ENCODE measurements at places on chromosomes 1 and 21. TPM values are rescaled to one million over a fixed set of nuclear protein-coding genes. Genes with fewer than 3 reads are reported as not detected.
A peak's percentile ranks its signal among the peaks of the same experiment; 100 is the strongest.

DNA sequence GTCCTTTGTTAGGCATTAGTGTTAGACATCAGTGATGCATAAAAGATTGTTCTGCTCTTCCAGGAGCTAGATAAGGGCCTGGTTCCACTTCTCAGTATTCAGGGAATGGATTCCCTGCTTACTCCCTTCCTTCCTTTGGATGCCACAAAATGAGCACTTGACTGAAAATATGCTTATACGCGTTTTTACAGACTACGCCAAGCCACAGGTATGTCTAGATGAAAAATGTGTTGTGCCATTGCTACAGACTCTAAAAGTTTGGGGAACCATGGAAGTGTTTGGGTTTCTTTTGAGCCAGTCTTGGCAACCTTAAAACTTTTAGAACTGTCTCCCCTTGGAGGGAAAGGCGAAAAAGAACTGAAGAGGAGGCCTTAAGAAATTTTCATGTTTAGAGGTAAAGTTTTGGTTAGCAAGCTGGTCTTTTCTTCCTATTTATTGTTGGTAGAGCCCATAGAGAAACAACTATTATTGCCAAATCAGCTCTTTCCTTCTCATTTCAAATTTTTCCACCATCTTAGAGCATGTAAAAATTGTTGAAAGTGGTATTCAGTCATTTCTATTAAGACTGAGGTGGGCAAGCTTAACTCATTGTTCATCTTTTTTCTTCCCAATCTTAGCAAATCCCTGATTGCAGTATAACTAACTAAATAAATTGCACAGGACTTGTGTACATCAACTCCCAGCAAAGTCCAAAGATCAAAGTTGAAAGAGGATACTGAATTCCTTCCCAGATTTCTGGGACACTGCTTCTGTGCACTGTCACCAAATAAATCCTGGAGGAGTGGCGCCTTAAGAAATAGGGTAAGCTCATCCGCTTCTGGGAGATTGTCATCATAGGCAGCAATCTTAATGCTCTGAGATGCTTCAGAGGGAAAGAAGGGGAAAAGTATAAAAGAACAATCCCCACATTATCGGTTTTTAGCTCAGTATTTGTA lies 18.9 kb downstream of the FGGY start:
- DNase-seq, result no peak

The KMO gene
- not detected for total RNA-seq

The NOC2L gene
- 150 TPM for total RNA-seq

The TMEM52 gene
- 15.0 TPM for total RNA-seq

The ADORA1 gene
- 2.6 TPM for total RNA-seq

DNA sequence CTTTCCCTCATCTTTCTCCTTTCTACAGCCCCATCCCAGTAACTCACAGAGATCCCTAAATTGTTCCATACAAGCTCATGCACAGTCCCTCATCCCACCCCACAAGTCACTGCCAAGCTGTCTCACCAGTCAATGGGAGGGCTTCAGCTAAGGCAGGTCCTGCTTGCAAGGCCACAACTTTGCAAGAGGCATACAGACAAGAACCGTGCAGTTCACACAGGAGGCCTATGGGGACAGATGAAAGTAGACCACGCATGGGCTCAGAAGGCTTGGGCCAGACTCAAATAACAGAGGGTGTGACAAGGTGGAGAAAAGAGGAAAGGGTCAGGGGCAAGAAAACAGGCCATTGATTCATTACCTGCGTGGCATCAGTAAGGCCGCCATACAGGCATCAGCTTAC lies 15.1 kb downstream of the RGS8 start:
- DNase-seq, result no peak

GRCh38 chr1:53631622-53632310 lies 107.2 kb downstream of the GLIS1 start:
- no peak for DNase-seq

The B4GALT2 gene
- total RNA-seq, result 66.9 TPM

GRCh38 chr1:150567341-150567716 lies 12.1 kb downstream of the MCL1 start:
- DNase-seq, result no peak

DNA sequence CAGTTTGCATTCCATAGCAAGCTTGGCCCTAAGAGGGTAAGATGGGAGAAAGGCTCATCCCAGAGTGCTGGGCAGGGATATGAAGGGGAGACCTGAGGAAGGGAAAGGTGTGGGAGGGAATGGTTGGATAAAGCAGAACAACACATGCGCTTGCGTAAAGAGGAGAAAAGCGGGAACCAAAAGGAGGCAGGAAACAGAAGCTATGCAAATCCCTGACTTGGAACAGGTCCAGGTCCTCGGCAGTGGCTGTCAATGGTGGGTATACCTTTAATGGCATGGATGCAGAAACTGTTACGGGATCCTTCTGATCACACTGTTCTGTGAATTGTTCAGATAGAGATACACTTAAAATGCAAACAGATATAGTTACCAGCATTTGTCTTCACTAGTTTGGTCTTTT lies 455.6 kb downstream of the SIPA1L2 start:
- DNase-seq, result no peak

The RBP7 gene
- 3.2 TPM for total RNA-seq

The CD52 gene
- 3.4 TPM for total RNA-seq

GRCh38 chr1:244761279-244761678 lies 74.2 kb upstream of the COX20 start:
- DNase-seq, result peak; percentile 32

DNA sequence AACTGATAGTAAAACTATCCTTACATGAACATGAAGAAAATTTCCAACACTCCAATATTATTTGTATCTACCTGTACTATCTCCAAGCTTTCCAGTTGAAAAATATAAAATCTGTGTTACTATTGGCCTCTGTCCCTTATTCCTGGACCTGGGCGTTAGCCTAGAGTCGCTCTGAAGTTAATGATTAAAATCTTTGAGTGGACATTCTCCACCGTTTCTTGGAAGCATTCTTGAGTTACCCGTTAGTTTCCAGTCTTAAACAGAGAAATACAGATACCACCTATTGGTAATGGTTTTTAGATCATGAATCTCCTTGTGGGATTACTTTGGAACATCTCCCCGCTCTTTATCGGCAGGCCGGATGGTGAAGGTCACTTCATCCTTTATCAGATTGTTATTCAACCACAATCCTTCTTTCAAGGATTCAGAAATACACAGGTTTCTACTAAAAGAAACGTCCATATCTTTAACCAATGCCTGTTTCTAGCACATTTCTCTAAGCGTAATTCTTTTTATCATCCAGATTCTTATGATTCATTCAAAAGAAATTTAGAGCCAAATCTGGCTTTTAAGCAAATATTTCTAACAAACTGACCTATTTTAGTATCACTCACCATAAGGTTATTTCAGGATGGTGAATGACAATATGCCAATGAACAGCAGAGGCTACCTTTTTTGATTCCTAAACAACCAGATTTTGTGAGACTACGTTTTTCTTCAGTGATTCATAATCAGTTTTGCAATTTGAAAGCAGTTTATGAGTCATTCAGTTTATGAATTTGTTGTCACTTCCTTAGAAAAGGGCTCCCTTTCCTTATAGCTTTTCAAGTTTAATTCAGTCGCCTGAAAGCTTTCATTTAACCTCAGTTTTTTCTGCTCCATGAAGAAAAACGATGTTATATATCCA lies 70.2 kb upstream of the ERRFI1 start:
- DNase-seq, result no peak

The TNFRSF4 gene
- total RNA-seq, result not detected

DNA sequence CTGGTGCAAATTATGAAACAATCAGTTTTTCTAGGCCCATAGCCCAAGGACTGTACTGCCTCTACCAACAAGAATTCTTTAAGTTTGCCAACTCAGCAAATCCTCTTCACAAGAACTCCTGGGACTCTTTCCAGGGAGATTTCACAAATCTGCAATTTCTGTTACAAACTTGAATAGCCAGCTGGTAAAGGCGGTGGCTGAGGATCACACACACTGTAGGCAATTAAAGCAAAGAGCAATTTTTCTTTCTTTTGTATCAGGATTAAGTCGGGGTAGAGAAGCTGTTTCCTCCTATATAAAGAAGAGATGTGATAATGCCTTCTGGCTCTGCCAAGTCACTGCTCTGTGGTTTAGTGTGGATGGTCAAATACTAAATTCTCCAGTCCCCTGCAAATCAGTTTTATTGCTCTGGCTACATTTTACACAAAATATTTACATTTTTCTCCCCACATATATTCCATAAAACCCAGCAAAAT lies 1.7 kb downstream of the ALDH9A1 start:
- DNase-seq, result no peak

GRCh38 chr1:158714754-158715153 lies 5.8 kb downstream of the OR6K3 start:
- no peak for DNase-seq

- DNase-seq, result no peak
Measured at GRCh38 chr1:152408664-152409063, 5.4 kb downstream of the CRNN start.

DNA sequence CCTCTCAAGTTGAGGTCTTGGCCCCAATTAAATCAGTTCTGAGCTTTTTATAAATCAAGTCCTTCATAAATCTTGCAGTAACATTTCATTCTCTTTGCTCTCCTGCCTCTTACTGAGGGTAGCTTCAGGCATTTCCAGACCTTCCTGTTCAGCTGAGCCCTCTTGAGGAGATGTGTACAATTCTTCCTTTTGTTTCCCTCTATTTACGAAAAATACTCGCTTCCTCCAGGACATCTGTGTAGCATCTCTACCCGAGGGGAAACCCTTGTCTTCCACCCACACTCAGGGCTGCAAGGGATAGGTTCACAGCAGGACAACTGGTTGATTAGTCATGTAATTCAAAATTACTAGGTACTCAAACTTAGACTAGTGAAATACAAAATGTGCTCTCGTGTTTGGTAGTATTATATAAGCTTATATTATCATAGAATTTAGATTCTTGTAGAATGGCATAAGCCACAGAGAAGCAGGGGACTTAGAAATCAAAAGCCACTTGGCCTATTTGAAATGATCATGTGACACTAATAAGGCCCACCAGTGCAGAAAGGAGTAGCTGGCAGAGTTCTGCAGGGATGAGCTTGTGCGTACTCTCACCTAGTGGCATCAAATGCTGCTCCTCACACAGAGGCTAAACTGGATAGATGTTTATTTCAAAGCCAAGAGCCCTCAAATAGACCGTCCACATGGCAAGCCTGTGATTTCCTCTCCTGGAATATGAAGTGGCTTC lies 126.7 kb downstream of the GDAP2 start:
- DNase-seq, result no peak

DNA sequence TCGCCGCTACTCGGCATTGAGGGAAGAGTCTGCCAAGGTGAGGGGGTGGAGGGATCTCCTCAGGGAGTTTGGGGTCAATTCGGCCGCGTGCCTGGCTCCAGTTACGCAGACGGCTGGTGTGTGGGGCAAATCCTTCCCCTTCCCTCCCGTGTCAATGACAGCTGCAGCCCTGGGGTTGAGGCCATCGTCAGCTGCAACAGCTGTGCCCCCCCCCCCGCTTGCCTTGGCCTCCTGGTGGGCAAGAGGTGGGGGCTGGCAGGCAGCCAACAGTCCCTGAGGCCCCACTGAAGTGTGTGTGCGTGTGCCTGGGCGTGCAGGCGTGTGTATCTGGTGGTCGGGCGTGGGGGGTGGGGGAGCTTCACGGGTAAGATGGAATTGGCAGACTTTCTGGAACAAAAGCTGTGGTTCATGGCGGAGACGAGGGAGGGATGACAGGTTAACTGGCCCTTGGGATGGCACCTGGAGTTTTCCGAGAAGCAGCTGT lies 25.6 kb downstream of the PPFIA4 start:
- DNase-seq, result no peak

DNA sequence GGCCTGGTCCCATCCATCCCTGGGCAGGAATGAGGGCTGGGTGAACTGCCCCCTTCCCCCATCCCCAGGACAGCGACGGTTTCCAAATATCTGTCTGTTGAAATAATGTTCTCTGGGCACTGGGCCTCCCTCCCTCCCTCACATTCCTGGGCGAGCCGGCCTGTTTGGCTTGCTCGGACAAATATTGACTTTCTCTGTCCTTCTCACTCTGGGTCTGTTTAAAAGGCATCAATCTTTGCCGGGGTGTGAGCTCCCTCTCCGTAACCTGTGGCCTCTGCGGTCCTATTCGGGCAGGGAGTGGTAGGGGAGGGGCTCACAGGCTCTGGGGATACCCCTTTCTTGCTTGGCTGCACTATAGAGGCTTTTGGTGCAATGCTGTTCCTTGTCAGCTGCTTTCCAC lies 40.2 kb downstream of the FOXD2 start:
- no peak for DNase-seq

DNA sequence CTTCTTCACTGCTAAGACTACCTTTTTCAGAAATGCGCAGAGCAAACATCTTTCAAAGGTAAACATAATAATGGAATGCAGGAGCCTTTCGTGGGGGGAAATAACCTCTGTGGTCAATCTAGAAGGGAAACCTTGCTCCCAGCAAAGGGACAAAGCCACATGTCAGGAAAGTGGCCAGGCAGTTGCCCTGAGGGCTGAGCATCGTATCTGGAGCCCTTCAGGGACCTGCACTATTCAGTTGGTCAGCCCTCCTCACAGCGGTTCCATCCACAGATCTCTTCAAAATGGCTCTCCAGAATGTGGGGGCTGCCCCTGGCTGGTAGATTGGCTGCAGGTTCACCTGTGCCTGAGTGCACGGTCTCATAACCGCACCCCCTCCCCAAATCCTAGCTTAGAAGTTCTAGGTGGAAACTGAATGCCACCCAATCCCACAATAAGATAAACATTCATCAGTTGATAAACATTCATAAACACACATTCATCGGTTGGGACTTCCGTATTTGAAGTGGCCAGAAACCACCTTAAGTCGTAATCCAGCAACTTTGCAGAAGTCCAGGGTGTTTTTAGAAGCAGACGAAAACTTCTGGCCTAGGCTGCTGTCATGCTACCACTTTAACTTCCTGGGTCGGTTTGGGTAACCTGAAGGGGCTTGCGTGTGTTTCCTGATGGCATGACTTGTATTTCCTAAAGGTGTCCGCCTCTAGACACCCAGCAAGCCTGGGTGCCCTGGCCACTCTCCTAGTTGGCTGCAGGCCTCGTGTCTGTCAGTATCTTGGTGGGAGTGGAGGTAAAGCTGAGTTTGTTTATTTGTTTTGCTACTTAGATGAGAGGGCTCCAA lies 50.5 kb downstream of the RASSF5 start:
- no peak for DNase-seq

The S100A5 gene
- not detected for total RNA-seq

The ZP4 gene
- total RNA-seq, result not detected

DNA sequence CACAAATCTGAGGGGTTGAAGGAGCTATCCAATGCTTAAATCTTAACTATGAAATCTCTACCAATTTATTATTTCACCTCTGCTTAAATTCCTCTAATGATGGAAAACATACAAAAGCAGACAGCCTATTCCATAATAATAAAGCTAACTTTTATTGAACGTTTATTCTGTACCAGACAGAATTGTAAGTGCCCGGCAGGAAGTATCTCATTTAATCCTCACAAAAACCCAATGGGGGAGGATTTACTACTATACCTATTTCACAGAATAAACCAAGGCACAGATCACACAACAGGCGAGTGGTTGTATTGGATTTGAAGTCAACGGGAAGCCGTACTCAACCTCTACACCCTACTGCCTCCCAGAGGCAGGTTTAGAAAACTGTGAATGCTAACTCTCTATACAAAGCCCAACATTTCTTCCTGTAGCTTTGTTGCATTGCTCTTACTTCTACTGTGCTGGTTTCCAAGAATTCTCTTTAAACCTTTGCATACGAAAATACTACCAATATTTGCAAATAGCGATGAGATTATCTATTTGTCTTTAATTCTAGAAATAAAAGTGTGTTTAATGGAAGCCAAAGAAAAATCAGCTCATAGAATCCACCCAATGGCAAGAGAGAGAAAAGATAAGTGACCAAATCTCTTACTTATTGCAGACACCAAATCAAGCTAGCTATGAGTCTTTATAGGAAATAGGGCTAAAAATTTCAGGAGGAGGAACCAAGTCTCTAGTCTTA lies 33.5 kb upstream of the C1orf53 start:
- DNase-seq, result peak; percentile 27

The REN gene
- not detected for total RNA-seq

GRCh38 chr1:3219005-3219790 lies 150.2 kb downstream of the PRDM16 start:
- DNase-seq, result no peak

Data from WTC11 (cell line).